ENCODE measurements at places on chromosomes 2 and 18. TPM values are rescaled to one million over a fixed set of nuclear protein-coding genes. Genes with fewer than 3 reads are reported as not detected.

DSEL gene
- total RNA-seq, result 0.05 TPM

DNA sequence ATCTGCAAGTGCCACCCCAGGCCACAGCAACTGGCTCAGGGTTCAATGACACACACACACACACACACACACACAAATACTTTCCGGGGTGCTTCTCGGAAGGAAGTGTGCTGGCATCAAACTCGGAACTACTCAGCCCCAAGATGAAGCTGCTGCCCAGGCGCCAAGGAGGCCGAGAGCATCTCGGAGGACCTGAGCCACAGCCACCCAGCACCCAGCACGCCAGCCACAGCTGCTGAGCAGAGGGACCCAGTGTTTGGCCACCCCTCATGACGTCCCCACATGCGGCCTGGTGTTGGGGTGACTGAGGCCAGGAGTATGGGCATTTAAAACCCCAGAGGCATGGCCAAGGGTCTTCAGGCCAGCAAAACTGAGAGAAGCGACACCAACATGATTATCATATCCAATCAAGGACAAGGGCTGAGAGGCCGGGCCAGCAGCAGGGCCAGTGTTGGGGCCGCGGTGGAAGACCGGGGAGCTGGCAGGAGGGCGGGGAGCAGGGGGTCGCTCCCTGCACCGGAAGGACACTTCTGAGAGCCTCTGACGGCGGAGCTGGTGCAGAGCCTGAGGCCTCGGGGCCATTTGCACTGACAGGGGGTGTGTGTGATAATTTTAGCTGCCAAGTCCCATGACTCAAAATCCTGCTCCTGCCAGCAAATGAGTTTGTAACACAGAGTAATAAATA is 61.8 kb downstream of the BIN1 start:
- no peak for DNase-seq

CDH19 gene
- not detected for total RNA-seq

GRCh38 chr2:218954541-218955300 is 4.7 kb upstream of the CDK5R2 start:
- no peak for DNase-seq

DNA sequence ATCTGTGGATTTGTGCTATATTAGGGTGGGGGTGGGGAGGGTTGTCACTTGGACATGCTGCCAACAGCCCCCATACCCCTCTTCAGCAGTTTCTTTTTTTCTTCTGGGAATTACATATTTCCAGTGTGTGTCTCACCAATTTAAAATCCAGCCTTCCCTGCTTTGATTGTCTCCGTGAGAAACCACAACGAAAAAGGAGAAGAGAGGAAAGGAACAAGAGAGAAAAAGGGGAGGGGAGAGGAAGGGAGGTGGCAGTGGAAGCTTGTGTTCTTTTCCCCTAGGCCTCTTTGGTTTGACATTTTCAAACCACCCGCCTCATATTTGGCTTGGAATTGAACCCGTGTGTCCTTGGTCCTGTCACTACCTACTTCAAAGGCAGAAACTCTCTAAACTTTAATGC is 860 bp downstream of the CTNNA2 start:
- DNase-seq, result no peak

GRCh38 chr18:12639990-12640880 is 17.7 kb downstream of the SPIRE1 start:
- no peak for DNase-seq

DNA sequence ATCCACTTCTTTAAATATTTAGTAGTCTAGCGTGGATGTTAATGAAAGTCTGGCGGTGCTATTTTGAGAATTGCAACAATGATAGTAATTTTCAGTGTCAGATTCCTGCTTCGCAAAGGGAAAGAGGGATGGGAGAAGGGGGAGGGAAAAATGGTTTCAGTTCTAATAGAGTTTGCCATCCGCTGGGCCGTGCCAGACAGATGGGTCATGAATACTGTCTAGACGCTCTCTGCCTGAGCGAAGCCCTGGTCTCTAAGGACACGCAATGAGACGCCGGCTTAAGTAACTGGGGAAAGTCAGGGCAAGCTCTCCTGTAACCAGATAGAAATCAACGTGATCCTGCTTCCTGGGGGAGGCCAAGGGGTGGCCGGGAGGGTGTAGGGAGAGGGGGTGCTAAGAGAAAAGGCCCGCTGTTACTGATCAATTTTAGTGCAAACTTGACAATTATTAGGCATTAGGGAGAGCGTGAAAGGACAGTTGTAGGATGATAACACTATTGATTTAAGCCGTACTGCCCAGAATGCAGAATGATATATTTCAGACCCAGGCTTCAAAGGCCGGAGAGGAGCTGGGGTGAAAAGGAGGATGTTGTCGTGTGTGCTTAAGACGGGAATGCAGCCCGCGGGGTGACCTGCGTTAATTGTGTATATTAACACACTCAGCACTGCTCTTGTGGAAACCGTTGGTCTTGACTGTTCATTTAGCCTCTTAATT is 229.2 kb downstream of the LDLRAD4 start:
- no peak for DNase-seq

GRCh38 chr2:45192991-45193390 is 183.7 kb upstream of the SIX2 start:
- no peak for DNase-seq

DNA sequence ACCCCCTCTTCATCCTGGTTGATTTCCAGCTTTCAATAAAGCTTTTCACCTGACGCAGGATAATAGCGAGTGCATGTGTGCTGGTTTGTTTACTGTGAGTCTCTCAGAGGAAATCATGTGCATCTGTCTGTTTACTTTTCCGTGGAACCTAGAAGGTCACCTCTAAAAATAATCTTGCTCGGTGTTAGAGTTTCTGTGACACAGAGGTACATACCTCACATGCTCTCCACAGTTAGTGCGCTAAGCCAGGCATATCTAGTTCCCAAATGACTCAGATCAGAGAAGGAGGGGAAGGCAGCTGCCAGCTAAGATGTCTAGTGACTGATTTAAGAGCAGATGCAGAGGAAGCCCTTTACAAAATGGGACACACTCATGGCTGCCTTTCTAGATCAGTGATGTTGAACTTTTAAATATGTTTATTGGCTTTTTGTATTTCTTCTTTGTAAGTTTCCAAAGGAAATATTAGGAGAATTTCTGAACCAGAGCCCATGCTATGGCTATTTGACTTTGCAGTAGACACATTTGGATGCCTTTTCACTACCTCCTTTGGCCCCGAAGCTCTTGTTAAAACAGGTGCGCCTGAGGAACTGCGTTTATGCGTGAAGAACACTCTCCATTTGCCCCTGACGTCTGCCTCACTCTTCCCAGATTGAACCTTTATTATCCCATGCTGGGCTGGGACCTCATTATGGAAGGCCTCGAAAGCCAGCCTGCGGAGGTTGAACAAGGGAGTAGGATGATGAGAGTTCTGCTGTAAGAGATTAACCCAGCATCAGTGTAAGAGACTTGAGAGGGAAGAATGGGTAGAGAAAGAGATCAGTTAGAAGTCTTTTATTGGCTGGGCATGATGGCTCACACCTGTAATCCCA is 145.6 kb downstream of the FAM161A start:
- no peak for DNase-seq

DNA sequence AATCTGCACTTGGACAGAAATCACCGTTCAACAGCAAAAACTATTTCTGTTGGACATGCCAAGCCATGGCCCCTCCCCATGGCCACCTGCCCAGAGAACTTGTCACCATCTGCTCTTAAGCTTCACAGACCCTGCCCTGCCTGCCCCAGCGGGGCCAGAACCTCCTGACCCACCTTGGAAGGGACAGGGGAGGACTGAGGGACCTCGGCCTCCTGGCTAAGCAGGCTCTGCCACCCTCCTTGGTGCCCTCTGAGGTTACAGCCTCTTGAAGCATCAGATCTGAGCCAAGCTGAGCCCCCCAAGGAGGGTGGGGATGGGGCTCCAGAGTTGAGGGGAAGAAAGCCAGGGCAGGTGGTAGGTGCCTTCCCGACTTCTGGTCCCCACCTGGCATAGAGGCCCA is 6.5 kb downstream of the TEX261 start:
- no peak for DNase-seq

USP40 gene
- total RNA-seq, result 34.9 TPM

IL1A gene
- 0.10 TPM for total RNA-seq

DNA sequence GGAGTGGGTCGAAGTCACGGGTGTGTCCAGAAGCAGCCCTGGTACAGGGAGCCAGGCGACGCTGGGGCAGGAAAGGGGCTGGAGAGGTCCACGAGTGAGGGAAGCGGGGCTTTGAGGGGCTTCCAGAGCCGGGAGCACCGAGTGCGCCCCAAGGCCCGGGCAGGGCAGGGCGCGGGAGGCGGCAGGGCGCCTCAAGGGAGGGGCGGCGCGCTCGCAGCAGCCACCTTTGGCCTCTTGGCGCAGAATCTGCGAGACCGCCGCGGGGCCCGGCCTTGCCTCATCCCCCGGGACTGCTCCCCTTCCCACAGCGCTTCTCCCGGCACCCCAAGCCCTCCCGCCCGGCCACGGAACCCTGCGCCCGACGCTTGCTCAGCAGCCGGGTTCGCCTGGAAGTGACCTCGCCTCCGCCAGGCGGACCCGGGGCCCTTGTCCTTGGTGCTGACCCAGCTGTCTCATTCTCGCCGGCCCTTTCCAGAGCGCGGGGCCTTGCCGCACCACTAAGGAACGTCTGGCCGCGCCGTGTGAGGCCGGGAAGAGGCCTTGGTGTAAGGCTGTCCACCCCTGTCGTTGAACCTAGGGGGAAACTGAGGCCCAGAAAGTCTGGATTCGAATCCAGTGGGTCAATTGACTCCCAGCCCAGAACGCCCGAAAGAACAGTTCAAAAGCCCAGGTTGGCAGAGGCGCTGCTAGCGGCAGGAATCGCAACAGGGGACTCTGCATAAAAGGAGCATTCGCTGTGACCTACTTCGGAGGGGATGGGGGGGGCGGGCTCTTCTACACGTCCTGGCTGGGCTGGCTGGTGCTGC is 584 bp upstream of the DNER start:
- DNase-seq, result no peak

DNA sequence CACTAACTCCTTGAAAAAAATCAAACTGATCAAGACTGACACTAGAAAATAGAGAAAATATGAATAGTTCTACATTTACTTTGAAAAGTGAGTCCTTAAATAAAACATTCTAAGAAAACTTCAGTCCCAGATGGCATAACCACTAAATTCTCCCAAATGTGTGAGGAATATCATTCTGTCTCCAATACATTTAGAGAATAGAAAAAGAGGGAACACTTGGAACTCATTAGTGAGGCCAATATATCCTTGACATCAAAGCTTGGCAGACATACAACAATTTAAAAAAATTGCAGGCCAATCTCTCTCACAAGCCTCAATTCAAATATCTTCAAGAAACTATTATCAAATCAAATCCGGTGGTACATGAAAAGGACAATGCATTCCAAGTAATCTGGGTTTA is 79.3 kb upstream of the TMEM247 start:
- no peak for DNase-seq

GRCh38 chr2:191285252-191285651 is 40.0 kb downstream of the MYO1B start:
- DNase-seq, result no peak

YES1 gene
- total RNA-seq, result 84.5 TPM

- no peak for DNase-seq
Observed at GRCh38 chr2:160139350-160139749, 60.7 kb downstream of the ITGB6 start.

DNA sequence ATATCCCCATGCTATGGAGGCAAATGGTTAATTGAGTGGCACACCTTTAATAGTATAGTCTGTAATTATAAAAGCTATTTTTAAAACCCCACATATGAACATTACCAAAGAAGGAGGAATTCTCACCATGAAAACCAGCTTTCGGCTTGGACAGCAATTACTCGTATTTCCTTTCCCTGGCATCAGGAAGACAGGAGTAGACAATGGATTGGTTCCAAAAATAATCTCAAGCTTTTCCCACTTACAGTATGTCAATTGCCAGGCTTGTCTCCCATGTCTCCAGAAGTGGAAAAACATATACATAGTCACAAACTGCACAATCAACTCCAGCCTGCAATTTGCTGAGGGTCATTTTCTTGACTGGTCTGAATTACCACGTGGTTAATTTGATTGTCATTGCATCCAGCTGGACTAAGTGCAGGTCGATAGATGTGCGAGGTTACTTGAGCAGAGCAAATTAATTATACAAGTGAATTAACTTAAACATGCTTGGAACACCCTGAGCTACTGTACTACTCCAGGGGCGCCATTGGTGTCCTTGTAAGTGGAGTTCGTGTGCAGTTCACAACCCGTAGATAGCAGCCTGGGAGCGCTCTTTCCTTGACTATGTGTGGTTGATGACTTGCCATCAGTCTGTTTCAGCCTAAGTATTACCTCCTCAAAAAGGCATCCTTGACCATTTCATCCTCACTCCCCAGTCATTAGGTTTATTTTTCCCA is 124.3 kb upstream of the PELI1 start:
- DNase-seq, result no peak

Data from HCT116 (cell line).